HFFc6 (cell line): ENCODE measurements at places on chromosomes 16 and 17. TPM values are rescaled to one million over a fixed set of nuclear protein-coding genes. Genes with fewer than 3 reads are reported as not detected.

- DNase-seq, result no peak
Observed at GRCh38 chr17:80219763-80220053, 425 bp downstream of the SGSH start.

EFCAB3 gene
- not detected in 3 replicates for total RNA-seq

GRCh38 chr17:36104701-36105181, 1.1 kb downstream of the CCL4 start:
- DNase-seq, result no peak

GRCh38 chr17:81684442-81684911, 666 bp downstream of the HGS start:
- peak; percentile 80 for DNase-seq

NPIPB6 gene
- 0.21 to 0.57 TPM (median 0.27 TPM) in 3 replicates for total RNA-seq

GRCh38 chr17:38613981-38614779, 8.4 kb upstream of the SRCIN1 start:
- DNase-seq, result no peak

DNA sequence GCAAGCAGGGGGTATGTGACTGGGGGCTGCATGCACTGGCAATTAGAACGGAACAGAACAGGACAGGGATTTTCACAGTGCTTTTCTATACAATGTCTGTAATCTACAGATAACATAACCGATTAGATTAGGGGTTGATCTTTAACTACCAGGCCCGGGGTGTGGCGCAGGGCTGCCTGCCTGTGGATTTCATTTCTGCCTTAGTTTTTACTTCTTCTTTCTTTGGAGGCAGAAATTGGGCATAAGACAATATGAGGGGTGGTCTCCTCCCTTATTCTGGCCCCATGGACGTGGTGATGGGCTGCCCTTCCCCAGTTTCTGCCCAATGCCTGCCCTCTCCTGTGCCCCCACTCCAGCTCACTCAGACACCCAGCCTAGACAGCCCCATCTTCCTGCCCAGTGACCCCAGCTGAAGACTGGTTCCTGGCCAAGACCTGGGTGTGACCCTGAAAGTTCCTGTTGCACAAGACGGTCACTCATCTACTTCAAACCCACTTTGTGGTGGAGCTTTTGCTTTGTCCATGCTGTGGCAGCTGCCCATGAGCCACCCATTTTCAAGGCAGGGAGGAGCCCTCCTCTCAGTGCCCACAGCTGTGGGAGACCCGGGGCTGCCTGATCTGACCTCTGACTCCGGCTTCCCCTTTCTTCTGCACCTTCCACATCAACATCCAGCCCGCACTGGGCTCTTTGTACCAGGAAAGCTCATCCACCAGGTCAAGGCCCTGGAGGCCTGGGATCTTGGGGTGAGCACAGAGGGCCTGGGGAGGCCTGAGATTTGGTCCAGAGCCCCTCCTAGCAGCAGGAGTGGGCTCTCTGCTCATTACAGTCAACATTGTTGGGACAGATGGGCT, 18.6 kb downstream of the ALOX12B start:
- no peak for DNase-seq

DNA sequence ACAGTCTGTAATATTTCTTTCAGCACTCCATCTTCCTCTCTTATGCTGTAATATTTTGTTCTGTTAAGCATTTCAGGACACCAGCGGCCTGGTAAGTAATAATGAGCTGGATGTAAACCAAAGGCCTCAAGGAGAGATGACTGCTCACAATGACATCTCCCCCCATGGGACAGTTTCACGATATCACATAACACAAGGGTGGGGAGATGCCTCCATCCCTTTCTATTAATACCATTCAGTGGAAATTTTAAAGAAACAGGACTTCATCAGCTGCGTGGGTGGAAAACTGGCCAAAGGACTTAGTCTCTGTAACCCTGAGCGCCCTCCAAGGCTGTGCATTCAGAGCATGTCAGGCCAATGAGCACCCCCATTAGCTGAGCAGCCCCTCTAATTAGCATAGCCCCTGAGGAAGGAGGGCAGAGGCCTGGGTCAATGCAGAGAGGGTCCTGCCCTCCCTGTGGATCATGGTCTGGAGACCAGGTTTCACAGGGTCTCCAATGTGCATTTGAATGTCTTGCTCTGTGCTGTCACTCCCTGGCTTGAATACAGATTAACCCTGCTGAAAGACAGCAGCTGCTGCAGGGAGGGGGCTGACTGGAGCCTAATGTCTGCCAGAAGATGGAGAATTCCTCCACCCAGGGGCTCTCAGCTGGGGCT, 156.4 kb downstream of the HS3ST2 start:
- no peak for DNase-seq

- no peak for DNase-seq
Observed at GRCh38 chr17:59793205-59793604, 85.8 kb downstream of the VMP1 start.

RASD1 gene
- total RNA-seq, result 0.45 to 1.1 TPM (median 0.66 TPM) in 3 replicates

DNA sequence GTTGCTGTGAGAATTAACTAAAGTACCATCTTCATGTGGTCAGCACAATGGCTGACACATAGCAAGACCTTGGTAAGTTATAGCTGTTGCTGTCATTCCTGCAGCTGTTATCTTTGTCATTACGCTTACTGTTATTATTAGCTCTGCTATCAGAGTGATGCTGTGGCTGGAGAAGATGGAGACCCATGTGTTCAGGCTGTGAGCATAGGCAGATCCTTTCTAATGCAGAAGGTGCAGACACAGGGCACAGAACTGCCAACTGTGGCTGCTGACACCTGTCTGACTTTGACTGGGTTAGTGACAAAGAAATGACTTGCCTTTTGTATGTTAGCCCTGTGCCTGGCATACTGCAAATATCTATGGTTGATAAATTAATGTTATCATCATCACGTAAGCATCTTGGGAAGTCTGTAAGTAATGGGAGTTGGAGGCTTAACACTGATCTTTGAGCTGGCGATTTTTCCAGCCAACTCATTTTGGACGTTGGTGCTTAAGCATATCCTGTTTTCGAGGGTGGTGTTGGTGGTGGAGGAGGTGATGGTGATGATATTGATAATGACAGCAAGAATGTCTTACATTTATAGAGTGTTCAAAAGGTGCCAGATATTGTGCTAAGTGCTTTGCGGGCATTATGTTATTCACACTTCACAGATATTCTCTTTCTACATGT, 695.3 kb downstream of the WWOX start:
- DNase-seq, result no peak

DNA sequence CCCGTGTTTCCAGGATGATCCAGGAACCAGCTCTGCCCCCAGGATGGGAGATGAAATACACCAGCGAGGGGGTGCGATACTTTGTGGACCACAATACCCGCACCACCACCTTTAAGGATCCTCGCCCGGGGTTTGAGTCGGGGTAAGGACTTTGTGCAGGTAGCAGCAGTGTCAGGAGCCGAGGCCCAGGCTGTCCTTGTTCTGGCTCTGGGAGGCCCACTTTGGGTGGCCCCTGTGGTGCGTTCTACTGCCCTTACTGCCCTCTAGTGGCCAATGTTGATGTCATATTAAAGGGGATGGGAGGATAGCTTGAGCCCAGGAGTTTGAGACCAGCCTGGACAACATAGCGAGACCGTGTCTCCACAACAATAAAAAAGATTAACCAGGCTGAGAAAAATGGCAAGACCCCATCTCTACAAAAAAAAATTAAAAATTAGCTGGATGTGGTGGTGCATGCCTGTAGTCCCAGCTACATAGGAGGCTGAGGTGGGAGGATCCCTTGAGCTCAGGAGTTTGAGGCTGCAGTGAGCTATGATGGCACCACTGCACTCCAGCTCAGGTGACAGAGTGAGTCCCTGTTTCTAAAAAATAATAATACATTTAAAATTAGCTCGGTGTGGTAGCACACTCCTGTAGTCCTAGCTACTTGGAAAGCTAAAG, 20.9 kb upstream of the CLEC18A start:
- DNase-seq, result peak; percentile 46

DNA sequence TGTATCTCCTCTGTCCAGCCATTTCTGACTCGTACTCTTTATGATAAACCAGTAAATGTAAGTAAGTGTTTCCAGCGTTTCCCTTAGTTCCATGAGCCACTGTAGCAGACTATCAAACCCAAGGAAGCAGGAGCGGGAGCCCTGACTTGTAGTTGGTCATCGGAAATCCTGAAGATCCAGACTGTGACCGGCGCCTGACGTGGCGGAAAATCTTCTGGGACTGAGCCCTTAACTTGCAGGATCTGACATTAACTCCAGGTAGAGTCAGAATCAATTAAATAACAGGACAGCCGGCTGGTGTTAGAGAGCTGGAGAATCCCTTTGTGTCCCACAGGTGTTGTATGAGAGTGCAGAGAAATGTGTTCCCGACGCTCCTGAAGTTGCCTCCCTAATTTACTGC, 4.0 kb downstream of the GLOD4 start:
- DNase-seq, result no peak

TMEM220 gene
- 3.2 to 5.6 TPM (median 4.7 TPM) in 3 replicates for total RNA-seq

DNA sequence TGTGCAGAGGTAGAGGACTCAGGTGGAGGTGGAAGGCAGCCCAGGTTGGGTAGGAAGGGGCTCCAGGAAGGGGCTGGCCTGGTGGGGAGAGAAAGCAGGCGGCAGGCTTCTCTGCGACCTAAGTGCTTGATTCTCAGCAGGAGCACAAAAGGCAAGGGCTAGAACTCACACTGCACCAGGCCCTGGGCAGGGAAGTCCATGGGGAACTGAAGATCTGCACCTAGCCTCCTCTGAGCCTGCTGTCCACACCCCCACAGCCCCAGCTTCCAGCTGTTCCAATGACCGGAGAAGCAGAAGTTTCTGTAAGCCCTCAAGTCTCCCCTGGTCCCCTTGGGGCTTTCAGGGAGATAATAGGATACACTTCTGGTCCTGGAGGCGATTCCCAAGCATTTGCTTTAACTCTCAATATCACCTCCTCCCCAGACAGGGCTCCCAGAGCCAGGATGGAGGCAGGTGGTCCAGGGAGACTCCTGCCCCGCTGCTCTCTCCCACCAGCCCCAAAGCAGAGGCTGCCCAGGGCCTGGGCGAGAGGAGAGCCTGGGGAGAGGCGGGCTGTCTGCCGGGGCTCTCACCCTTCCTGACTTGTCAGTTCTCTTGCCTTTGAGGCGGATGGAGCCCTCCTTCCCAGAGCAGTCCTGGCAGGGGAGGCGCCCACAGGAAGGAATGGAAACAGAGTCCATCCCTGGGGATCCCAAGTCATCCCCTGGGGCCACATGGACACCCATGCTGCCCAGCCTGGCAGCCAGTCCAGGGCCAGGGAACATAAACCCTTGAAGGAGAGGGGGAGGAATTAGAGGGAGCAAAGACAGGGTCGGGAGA, 126.0 kb downstream of the RBFOX3 start:
- DNase-seq, result no peak

GRCh38 chr16:2860826-2861567, 3.0 kb upstream of the PRSS22 start:
- no peak for DNase-seq
